ENCODE measurements at places on chromosomes 2 and 18.

GRCh38 chr2:63064197-63064596 is 13.6 kb downstream of the OTX1 start:
- no peak for DNase-seq

DNA sequence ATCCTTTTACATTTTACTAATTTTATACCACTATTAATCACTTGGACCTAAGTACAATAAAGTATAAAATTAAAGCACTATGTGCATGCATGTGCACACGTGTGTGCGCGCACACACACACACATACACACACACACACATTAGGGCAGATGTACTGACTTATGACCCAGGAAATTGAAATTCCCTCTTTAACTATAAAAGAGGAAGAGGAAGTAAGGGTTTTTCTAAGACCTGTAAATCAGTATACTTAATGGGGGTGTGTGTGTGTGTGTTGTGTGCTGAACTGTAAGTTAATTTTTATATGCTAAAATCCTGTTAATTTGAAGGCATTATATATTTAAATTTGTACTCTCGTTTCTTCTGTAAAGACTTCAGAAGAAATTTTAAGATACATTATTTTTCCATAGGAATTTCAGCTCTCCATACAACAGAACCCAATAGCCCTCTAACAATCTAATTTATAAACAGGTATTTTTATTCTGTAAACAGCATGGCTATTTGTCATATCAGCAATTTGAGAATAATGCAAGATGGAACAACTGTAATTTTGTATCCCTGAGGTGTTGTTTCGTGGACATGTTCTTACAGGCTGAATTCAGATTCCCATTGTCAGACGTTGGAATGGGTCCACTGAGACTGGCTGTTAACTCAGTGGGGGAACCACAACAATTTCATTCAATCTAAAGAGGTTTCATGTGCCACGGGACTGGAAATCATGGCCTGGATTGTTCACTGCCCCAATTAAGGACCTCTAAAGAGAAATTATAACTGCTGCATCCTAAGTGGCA is 90.9 kb downstream of the PLA2R1 start:
- DNase-seq, result no peak

- DNase-seq, result no peak
These were observed 4.9 kb downstream of the GPR55 start for GRCh38 chr2:230920167-230920566.

GRCh38 chr2:188678882-188679281 is 295.3 kb upstream of the COL3A1 start:
- no peak for DNase-seq

- DNase-seq, result no peak
These were observed 1.3 kb upstream of the BAZ2B start for GRCh38 chr2:159617646-159618045.

DNA sequence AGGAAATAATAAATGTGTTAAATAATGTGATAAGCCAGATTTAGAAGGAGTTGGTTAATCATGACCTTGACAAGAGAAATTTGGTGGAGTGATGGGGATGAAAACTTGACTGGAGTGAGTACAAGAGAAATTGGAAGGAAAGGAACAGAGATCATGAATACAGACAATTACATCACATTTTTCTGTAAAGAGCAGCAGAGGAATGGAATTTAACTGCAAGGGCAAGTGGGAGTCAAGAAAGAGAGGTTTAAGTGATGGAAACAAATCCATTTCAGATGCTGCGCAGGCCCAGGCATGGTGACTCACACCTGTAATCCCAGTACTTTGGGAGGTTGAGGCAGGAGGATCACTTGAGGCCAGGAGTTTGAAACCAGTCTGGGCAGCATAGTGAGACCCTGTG is 46.7 kb downstream of the ICA1L start:
- DNase-seq, result no peak

DNA sequence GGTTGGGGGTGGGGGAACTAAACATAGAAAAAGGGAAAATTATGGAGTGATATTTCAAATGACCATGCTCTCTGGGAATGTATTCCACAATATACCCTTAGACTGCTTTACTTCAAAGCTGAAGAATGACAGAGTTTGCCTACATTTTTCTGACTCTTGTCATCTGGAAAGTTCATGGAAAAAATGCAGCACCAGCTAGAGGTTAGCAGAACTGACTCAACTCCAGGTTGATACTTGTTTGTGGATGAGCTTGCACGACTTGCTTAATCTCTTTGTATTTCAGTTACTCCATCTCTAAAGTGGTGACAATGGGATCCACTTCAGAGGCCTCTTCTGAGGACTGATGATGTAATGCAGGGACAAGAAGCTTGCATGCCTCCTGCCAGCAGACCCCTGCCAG is 824.0 kb upstream of the ID2 start:
- no peak for DNase-seq

- no peak for DNase-seq
These were observed 101.3 kb downstream of the ANKRD44 start for GRCh38 chr2:197209246-197209645.

- DNase-seq, result no peak
These were observed 28.0 kb downstream of the SH2D6 start for GRCh38 chr2:85446296-85447221.
